ENCODE measurements at places on chromosomes 11 and 22.

DNA sequence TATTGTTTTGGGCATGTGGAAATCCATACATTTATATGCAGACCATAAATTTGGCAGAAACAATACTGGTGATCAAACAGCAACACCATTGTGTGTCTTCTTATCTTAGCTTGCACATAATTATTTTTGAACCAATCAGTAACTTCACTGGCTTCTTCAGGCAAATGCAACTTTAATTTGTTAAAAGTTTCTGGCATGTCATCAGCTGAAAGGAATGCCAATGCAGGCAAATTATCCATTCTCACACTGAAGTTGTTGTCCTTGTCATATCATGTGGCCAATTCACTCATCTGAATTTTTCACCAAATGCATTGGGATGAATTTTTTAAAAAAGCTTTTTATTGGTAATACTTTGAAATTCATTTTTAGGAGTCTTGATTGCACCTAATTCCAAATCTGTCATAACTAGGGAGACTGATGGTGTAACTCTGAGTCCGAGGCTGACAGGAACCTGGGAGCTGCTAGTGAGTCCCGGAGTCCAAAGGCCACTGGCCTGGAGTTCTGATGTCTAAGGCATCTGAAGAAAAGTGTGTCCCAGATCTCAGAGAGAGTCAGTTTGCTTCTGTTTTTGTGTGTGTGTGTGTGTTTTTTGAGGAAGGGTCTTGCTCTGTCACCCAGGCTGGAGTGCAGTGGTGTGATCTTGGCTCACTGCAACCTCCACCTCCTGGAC is 17.4 kb upstream of the OR10V1 start:
- DNase-seq, result no peak

- no peak for DNase-seq
Observed at GRCh38 chr11:45365961-45366618, 79.9 kb upstream of the SYT13 start.

- DNase-seq, result no peak
Observed at GRCh38 chr11:129620237-129621104, 195.2 kb upstream of the TMEM45B start.

- no peak for DNase-seq
Observed at GRCh38 chr22:17726928-17727897, 47.1 kb downstream of the BID start.

GRCh38 chr11:63595296-63595695 is 18.9 kb downstream of the PLAAT3 start:
- no peak for DNase-seq

DNA sequence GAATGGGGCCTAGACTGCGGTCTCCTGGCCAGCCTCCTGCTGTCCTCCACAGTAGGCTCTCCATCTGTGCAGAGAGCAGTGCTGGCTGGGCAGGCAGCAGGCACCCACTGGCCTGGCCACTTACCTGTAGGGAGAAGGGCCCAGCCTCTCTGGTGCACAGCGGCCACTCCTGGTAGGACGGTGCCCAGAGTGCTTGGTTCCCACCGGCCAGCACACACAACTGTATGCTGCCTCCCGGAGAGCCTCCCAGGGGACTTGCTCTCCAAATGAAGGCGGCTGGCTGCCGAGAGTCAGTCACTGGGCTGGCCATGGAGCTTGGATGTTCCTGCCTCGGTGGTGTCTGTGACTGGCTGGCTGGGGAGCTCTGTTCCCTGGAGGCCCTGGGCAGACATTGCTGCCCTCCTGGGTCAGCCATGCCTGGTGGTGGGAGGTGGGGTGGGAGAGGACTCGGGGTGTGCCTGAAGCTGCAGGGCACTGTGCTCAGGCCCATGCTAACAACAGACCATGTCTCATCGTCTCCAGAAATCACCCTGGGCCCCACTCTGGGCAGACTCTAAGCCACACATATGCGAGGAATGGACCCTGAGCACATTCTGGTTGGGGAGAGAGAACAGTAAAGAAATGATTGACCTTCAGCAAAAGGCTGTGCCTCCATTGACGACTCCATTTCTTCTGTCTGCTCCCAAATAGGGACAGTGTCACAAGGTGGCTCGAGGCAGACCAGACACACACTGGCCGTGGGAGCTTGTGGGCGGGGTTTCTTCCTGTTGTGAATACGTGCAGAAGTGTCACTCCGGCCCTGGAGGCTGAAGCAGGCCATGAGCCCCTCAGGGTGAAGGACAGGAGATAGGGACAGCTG is 350.8 kb downstream of the TBC1D22A start:
- no peak for DNase-seq

GRCh38 chr11:132332521-132332920 is 962.1 kb downstream of the NTM start:
- DNase-seq, result no peak

DNA sequence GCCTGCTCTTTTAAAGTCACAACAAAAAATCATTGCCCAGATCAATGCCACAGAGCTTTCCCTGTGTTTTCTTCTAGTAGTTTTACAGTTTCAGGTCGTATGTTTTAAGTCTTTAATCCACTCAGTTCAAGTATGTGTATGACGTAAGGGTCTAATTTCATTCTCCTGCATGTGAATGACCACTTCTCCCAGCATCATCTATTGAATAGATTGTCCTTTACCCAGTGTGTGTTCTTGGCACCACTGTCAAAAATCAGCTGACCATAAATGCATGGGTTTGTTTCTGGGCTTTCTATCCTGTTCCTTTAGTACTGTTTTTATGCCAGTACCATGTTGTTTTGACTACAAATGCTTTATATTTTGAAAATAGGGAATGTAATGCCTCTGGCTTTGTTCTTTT is 28.1 kb downstream of the INTS4 start:
- no peak for DNase-seq

- DNase-seq, result no peak
Observed at GRCh38 chr22:46916886-46917770, 154.7 kb downstream of the TBC1D22A start.

- no peak for DNase-seq
Observed at GRCh38 chr11:107669191-107669740, 42.6 kb downstream of the SLN start.

- DNase-seq, result no peak
Observed at GRCh38 chr11:18700872-18701271, 2.3 kb downstream of the TMEM86A start.

DNA sequence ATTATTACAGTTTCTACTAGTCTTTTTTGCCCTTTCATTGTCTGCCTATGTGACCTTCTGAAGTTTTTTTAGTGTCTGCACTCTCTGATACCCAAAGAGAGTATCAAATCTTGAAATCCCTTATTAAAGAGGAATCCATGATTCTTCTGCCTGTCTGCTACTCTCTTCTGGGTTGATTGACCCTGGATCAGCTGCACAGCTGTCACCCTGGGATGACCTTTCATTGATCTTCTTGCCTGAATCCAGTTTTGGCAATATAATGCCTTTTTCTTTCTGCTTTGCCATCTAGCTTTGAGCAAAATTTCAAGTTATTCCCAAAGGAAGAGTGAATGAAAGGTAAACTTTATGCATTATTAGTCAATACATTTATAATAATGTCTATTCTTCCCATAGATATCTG is 32.6 kb downstream of the NCAM1 start:
- no peak for DNase-seq

DNA sequence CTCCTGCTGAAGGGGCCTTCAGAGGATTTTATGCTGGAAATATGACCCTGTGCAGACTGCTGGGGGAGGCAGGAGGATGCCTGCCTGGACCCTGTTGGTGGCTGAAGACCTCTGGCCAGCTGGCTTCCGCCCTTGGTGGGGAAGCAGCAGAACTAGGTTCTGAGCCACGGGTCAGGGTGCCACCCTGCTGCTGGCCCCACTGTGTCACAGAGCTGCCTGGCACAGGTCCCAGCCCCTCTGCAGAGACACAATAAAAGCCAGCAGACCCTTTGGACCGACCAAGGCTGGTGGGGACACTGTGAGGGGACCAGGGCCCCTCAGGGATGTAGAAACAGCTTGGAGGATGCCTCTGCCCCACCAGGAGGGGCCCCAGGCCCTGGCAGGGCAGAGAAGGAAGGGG is 6.9 kb upstream of the SREBF2 start:
- DNase-seq, result no peak

GRCh38 chr11:35402751-35403660 is 16.4 kb downstream of the SLC1A2 start:
- no peak for DNase-seq

DNA sequence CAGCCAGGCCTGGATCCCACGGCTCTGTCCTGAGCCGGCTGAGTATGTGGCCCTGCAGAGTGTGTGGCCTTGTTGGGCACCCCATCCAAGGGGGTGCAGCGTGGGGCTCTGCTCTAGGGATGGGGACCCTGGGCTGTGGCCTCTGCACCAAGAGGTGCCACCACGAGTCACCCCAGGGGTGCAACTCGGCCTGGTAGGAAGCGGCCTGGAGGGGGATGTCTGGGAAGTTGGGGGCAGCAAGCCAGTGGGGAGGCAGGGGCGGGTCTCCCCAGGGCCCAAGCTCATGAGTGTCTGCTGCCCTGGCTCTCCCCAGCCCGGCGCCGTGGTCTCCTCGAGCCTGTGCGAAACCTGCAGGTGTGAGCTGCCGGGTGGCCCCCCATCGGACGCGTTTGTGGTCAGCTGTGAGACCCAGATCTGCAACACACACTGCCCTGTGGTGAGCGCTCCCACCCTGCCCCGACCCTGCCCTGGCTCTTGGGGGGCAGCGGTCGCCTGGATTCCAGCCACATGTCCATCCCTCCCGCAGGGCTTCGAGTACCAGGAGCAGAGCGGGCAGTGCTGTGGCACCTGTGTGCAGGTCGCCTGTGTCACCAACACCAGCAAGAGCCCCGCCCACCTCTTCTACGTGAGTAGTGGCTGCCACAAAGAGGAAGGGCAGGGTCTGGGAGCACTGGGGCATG is 24.2 kb upstream of the MUC5B start:
- no peak for DNase-seq

GRCh38 chr11:66070604-66071380 is 720 bp downstream of the PACS1 start:
- DNase-seq, result no peak

DNA sequence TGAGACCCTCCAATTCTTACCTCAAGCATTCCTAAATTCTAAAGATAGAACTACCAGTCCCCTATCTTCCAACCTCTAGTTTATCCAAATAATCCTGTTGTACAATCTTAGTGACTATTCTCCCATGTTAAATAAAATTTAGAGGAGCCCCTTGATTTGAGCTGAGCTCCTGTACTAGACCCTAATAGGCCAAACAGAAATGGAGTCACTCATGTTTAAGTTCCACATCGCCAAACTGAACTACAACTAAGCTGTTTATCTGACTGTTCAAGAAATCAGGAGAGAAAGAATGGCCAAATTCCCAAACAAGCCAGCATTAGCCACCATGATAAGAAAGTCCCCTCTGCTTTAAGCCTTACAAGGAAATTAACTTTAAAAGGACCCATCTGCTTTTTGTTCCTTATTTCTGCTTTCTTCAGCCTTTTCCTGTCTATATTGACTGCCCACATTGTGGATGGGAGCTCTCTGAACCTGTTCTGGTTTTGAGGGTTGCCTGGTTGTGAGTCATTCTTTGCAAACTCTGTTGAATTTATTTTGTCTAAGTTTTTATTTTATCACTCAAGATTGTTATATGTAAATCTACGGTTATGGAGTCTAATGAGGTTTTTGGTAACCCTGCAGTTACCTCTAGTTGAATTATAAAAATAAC is 90.4 kb downstream of the TTC28 start:
- no peak for DNase-seq

DNA sequence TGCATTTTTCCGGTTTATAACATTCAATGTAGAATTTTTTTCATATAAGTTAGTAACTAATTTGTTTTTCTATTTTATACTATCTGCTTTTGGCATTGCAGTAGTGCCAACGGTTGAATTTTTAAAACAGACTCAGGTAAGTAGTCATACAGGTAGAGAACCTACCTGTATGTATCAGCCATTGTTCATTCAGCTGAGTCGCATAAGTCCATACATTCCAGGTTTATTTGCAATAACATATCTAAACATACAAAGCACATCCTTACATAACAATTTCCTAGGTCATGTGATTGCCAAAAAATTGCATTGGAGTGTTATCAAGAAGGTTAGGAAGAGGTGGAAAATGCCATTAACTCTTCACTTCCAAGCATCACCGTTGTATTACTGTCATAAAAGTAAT is 1059.3 kb upstream of the CNTN5 start:
- DNase-seq, result no peak

GRCh38 chr11:129631201-129631600 is 184.4 kb upstream of the TMEM45B start:
- no peak for DNase-seq

DNA sequence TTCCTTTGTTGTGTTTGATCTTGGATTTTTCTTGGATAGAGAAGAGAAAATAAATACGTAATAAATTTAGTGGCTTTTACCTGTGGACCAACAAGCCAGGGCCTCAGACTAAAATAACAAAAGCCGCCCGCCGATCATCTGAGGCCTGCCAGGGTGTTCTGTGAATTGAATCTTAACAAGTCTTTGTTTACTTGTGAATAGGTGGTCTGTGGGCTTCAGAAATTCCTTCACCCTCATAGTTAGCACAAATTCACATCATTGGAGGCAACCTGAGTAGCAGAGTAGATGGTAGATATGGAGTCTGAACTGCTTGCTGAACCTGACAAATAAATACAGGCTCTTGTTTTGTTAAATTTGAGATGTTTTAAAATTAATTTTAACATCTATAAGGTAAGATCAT is 176.3 kb upstream of the MTNR1B start:
- peak; percentile 44 for DNase-seq

DNA sequence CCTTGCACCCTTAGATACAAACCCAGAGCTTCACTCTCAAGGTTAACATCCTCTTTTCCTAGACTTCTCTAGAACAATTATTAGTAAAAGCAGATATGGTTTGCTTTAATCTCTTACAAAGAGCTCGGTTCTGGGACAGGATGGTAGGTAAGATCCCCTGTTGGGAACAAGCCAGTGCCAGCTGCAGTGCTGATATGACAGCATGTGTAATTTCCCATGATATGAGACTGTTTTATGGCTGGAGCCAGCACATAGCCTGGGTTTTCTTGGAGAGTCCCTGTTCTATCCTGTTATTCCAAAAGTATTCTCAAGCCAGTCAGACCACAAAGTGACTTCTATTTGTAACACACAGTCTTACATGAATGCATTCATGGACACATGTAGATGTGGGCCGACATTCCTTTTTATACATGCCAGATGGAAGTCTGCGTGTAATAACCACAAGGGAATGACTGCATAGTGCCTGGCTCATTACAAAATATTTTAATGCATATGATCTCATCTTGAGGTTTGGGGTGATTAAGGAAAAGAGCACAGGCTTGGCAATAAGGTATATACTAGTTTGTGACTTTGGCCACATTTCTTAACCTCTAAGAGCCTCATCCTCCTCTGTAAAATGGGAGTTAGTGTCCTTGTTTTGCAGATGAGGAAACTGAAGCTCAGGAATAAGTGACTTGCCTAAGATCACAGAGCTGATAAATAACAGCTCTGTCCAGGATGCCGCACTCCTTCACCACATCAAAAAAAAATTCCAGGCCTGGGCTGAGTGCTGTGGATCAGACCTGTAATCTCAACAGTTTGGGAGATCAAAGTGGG is 21.8 kb downstream of the CLMP start:
- no peak for DNase-seq

DNA sequence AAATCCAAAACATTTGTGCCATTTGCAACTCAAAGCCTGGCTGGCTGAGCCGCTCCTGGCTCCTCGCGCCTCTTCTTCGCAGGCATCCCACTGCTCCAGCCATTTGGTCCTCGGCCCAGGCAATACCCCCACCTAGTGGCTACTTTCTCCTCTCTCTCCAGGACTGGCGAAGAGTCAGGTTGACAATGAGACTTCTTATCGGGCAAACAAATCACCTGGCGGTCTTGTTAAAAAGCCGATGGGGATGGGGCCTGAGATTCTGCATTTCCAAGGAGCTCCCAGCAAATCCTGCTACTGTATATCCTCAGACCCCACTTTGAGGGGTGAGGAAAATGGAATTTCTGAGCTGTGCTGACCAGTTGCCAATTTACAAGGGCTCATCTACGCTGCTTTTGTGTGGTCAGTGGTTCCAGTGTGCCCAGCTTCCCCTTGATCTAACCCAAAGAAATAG is 89.0 kb downstream of the ISX start:
- peak; percentile 82 for DNase-seq
